ENCODE measurements at places on chromosomes 11 and 22.
A peak's percentile ranks its signal among the peaks of the same experiment; 100 is the strongest.

GRCh38 chr11:111977146-111978027 is 40.2 kb downstream of the DIXDC1 start:
- no peak for DNase-seq

GRCh38 chr22:25754527-25755202 is 12.7 kb downstream of the MYO18B start:
- DNase-seq, result no peak

DNA sequence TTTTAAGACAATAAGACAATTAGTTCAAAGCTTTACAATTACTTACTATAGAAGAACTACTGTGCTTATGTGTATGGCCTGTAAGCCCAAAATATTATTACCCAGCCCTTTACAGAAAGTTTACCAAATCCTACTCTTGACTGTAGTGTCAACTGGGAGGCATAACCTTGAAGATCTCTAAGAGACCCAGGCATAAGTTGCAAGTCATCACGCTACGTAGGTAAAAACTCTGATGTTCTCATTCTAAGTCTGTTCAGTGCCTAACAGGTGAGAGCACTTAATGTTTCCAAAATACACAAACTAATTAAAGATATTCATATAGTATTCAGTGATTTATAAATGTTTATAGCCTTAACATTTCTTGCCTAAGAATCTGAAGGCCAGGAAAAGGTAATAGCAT is 12.9 kb downstream of the SESN3 start:
- no peak for DNase-seq

DNA sequence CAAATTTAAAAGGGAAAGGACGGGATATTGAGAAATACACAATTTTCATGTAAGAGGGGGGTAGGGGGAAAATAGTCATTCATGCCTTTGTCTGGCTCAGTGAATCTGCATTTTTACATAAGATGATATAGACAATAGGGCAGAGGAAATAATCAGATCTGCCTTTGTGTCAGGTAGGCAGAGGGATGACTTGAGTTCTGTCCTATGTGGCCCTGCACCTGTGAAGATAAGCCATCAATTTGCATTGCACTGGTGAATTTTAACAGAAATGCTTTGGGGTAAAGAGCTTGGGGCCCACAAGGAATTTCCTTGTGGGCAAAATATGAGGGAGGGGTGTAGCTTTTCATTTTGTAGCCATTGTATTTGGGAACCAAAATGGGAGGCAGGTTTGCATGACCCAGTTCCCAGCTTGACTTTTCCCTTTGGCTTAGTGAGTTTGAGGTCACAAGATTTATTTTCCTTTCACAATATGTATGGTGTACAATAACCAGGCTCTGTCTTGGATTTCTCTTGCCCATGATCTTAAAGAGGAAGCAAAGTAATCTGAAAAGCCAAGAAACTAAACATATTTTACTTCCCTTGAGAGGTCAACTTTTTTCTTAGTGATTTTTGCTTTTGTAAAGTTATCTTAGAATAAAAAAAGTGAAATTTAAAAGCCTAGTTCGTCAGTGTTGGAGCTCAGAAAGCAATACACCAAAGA is 77.7 kb upstream of the SORL1 start:
- DNase-seq, result no peak

DNA sequence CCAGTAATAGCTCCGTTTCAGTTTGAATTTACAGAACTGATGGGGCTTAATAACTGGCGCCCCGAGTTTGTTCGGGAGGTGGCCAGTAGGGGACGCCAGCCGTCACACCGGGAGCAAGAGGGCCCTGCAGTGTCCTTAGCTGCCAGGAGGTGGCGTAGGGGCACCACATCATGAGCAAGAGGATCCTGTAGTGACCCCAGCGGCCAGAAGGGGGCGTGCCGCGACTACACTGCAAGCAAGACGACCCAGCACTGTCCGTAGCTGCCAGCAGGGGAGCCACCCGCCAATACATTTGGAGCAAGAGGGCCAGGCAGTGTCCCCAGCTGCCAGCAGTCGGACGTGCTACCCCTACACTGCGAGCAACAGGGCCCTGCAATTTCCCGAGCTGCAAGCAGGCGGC is 663.7 kb upstream of the B3GAT1 start:
- DNase-seq, result peak; percentile 64

Measured in DND-41 (cell line).